GM18507 (cell line): ENCODE measurements at places on chromosomes 5 and 9.

- no peak for DNase-seq
These were observed 132.8 kb downstream of the CD180 start for GRCh38 chr5:67063791-67064190.

DNA sequence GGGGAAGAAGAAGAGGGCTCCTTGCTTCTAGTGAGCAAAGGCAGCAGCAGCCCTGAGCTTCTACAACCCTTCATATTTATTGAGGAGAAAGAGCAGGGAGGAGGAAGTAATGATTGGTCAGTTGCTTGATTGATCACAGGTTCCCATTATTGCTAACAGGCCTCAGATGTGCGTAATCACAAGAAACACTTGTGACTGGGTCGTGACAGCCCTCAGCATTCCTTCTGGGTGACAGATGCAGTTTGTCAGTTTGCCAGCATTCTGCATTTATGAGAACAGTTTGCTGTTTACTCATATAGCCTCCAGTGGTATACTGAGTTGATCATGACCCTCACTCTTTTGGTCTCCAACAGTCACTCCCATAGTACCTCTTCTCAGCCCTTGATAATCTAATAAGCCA lies 111.5 kb upstream of the TNC start:
- no peak for DNase-seq

DNA sequence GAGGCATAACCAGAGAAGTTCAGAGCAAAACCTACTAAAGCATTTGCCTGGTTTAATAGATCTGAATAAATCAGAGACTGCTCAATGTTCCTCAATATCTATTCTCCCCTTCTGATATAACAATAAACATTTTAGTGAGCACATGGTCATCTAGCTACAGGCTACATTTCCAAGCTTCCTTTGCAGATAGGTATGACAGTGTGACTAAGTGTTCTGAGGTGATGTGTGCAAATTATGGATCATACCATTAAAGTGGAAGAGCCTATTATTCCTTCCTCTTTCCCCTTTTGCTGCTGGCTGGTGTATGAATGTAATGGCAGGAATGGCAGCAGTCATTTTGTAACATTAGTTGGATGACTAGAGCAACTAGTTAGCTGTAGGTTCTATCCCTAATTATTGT lies 285.8 kb upstream of the RASA1 start:
- DNase-seq = no peak

DNA sequence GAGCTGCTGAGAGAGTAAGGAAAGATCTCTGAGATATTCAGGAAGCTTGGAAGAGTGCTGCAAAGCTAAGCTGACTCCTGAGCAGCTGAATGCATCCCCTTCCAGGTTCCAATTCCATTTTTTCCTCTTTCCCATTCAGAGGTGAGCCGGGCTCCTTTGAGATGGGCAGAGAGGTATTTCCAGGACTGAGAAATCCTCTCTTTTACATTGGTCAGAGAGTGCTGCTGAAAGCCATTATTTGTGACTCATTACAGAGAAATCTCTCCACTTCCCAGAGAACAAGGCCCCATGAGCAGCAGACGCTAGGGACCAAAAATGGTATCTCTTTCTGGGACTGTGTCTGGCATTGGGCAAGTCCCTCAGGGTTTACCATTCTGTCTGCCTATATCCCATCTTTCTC lies 3.7 kb downstream of the MCTP1 start:
- DNase-seq = no peak

DNA sequence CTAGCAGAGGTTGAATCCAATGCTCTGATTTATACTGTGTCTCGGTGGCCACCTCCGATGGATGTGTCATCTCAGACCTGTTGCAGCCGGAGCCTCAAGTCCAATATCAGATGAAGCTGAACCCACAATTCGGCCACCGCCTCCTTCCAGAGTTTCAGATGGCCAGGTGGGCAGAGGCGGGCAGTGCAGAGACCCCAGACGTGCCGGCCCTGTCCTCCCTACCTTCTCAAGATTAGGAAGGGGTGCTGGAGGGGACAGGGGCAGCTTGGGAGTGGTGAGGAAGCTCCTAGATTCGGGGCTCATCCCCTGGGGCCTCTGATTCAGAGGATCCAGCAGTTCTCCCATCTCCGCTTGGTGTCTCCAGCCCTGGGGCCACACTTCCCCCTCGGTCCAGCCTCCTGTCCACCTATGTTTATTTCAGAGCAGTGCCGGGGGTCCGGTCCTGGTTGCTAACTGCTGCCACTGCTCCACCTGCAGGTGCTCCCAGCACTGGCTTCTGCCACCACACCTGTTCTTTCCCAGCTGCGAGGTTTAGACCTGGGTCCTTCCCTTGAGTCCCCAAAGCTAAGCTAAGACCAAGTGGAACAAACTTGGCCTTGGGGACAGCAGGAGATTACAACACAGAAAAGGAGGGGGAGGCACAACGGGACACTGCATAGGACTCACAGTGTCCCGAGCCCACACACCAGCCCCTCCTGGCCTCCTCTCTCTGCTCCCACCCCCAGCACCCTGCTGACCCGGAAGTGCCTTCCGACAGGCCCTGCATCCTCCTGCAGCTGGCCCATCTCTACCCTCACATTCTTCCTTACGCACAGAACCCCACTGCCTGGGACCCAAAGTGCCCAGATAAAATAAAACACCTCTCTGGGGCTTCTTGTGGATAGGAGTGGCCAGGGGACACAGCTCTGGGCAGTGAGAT lies 81.6 kb downstream of the NTNG2 start:
- DNase-seq = no peak
